T-helper 1 cell (primary cell): ENCODE measurements at places on chromosomes 4 and X.

- DNase-seq: no peak
These were observed 514.5 kb upstream of the FAM241A start for GRCh38 chr4:111630705-111631104.

DNA sequence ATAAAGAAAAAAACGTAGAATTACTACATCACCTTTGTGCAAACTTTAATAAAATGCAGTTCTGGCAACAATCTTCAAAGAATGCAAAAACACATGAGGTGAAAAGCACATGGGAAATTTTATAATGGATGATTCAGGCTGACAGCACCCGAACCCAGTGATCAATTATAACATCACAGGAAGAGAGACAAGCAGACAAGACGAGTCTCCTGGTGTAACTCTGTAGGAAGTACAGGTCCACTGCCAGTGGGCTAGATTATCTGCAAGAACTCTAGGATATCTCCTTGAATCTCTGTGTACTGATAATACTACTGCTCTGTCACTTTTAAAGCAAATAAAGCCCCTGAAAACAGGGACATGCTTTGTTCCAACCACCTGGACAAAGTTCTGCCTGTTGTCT is 58.9 kb upstream of the NXF3 start:
- DNase-seq: no peak

- no peak for DNase-seq
These were observed 133.4 kb upstream of the GATB start for GRCh38 chr4:151894246-151894645.

DNA sequence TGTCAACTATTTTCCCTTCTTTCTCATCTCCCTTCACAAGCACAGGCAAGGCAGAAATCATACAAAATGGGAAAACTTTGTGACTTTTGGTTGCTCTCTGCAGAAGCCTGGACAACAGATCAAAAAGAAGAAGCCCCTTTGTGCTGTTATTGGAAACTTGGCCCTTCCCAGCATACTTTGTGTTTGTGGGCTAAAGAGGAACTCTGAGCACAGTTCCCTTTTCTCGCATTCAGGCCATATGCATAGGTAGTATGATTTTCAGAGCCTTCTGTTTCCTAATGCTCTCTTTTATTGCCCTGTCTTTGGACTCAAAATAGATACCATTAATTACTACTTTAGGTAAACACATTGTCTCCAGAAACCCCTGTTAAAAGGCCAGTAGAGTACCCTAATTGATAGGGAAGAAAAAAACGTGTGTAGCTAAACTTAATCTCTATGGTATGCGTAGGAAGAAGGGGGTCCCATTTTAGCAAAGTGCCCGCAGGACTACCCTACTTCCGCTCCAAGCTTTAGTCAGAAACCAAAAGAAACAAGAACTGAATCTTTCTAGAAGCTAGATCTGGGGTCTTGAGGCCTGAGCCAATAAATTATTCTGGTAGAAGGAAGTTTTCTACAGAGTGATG is 26.6 kb downstream of the VSIG4 start:
- DNase-seq: no peak

DNA sequence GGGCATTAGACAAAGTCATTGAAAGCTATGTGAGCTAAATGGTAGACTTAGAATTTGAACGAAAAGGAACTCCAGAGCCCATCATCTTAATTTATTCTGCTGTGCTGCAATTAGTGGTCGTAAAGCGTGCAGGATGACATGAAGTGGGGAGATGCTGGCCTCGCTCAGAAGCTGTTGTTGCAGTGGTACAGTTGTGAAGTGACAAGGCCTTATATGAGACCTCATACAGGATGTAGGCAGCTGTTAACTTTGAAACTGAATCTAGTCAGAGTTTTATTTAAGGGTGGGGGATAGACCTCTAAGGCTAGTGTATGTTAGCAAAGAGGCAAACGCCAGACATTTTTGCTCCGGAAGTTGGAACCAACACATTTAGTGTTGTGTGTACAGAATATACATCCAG is 13.4 kb downstream of the KLF3 start:
- DNase-seq: no peak

GRCh38 chrX:10208281-10208856 is 51.6 kb downstream of the CLCN4 start:
- no peak for DNase-seq

DNA sequence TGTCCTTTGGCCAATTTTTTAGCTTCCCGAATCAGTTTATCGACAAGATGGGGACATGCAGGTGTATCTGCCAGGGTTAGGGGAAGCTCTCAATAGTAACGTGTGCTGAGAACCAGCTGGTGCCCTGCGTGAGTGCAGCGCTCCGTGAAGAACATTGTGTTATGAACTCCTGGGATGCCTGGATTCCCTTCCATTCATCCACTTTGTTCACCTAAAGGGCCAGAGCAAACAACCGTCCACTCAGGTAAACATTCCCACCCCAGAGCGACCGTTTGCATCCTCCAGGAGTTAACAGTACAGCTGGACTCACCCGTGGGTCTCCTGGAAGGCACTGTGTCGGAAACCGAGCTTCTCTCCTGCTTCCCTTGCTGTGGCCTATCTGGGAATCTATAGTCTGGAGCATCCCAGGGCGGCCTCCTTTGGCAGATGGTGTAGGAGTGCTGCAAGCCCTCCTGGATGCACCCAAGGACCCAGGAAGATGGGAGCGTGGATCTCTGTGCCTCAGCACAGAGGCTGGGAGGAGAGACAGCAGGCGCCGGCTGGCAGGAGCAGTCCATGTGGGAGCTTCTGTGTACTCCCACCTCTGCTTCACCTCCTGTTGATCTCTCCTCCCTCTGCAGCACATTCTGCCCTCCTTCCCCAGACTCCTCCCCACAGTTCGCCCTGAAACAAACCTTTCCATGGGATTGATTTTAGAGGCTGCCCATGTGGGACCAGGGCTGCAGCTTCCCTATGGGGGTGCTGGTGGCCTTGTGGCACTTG is 62.7 kb downstream of the SHROOM2 start:
- DNase-seq: no peak

- no peak for DNase-seq
These were observed 44.0 kb downstream of the RELL1 start for GRCh38 chr4:37641886-37642849.

- DNase-seq: no peak
These were observed 53.7 kb downstream of the ANKRD50 start for GRCh38 chr4:124658795-124659194.

- DNase-seq: no peak
These were observed 350.8 kb upstream of the KLF3 start for GRCh38 chr4:38313175-38313574.

DNA sequence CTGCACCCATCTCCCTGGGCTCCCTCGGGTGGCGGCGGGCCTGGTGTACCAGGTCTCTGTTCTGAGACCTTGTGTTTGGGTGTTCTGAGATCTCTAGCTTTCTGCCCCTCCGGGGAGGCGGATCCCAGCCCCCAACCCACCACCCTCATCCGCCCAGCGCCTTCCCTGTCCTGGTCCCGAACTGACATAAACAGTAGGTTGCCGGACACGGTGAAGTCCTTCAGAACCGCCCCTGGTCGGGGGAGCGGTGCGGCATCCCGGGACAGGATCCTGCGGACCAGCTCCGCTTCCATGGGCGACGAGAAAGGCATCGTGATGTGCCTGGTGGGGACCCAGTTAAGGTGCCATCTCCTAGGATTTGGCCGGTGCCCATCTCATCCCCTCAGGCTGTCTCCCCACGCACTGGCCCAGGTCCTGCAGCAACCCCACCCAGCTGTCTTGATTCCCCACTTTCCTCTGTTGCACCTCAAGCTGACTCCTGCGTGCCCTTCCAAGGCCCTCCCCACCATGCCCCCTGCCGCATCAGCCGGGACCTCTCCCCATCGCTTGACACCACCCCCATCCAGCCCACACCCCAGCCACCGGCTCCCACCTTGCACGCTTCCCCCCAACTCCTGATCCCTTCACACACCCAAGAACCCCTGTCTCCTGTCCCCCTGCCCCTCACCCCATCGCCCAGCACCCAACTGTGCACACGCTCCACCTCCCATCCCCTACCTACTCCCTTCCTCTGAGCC is 900 bp downstream of the CTAG2 start:
- no peak for DNase-seq
